ENCODE measurements at places on chromosomes 12 and 14.
A peak's percentile ranks its signal among the peaks of the same experiment; 100 is the strongest.

DNA sequence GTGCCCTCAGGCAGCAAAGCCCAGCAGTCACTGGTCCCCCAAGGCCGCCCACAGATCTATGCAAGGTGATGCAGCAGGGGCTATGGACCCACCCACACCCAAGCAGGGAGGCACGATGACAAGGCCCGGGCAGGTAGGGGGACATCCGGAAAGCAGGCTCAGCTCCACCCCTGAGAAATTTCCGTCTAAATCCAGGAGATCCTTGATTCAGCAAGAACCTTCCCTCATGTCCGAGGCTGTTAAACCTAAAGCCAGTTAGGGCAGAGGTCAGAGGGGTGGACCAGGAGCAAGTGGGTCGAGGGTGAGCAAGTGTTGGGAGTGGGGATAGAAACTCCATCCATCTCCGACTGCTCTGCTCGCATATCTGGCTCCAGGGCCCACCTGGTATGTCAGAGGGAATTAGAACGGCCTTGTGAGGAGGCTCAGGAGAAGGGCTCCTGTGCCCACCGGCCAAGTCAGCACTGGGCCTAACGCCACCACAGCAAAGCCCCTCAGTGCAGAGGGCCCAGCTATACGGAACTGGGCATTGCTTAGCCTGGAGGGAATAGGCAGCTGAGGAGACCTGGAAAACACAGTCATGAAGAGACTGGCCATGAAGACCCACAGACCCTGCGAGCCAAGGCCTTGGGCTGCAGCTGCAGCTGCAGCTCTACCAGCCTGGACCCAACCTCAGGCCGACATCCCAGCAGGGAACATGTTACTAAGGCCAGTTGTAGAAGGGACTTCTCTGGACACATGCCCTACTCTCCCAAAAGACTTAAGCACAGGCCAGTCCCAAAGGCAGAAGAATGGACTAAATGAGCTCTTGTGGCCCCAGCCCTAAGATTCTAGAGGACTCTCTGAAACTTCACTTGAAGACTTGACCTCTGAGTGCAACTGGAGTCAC, 34.3 kb downstream of the DAD1 start:
- DNase-seq: no peak
- H3K36me3 ChIP-seq: no peaks in the 10 kb centered on the region
- H3K4me1 ChIP-seq: peaks cover 10% of the 10 kb centered on the region
- no peak overlapping the region for H3K27ac ChIP-seq
- peaks cover 8% of the 10 kb centered on the region for H3K27me3 ChIP-seq
- no peak overlapping the region for H3K4me3 ChIP-seq

- no peak overlapping the region for H3K27ac ChIP-seq
- H3K4me1 ChIP-seq: no peaks in the 10 kb centered on the region
- H3K27me3 ChIP-seq: peaks cover 10% of the 10 kb centered on the region
- no peak for DNase-seq
- H3K36me3 ChIP-seq: no peaks in the 10 kb centered on the region
These were observed 51.0 kb upstream of the NCOR2 start for GRCh38 chr12:124618291-124618902.

- H3K36me3 ChIP-seq: no peaks in the 10 kb centered on the region
- peak overlapping the region; percentile 95 for H3K27ac ChIP-seq
- H3K4me3 ChIP-seq: peak overlapping the region; percentile 91
- peaks cover 34% of the 10 kb centered on the region for H3K27me3 ChIP-seq
These were observed 824 bp upstream of the TARBP2 start for GRCh38 chr12:53500142-53500775.

GRCh38 chr14:61351477-61351876, 30.1 kb downstream of the PRKCH start:
- H3K27ac ChIP-seq: no peak overlapping the region
- H3K27me3 ChIP-seq: peaks cover 5% of the 10 kb centered on the region
- H3K36me3 ChIP-seq: no peaks in the 10 kb centered on the region
- DNase-seq: no peak
- peaks cover 2% of the 10 kb centered on the region for H3K4me1 ChIP-seq

DNA sequence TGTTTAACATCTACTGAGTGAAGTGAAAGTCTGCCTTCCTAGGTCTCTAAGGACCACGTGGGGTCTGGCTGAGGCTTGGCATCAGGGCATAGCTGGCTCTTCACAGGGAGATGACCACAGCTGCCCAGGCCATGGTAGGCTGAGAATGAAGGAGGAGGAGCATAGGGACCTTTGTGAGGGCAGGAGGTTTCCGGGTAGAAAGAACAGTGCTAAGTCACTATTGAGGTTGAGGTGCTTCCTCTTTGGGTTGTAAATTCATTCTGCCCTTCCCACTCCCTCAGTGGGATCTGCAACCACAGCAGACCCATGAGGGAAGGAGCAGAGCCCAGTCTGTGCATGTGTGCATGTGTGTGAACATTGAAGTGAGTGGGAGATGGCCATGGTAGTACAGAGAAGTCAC, 909.6 kb downstream of the VRK1 start:
- H3K27ac ChIP-seq: no peak overlapping the region
- DNase-seq: no peak
- no peaks in the 10 kb centered on the region for H3K4me1 ChIP-seq
- H3K4me3 ChIP-seq: no peak overlapping the region

DNA sequence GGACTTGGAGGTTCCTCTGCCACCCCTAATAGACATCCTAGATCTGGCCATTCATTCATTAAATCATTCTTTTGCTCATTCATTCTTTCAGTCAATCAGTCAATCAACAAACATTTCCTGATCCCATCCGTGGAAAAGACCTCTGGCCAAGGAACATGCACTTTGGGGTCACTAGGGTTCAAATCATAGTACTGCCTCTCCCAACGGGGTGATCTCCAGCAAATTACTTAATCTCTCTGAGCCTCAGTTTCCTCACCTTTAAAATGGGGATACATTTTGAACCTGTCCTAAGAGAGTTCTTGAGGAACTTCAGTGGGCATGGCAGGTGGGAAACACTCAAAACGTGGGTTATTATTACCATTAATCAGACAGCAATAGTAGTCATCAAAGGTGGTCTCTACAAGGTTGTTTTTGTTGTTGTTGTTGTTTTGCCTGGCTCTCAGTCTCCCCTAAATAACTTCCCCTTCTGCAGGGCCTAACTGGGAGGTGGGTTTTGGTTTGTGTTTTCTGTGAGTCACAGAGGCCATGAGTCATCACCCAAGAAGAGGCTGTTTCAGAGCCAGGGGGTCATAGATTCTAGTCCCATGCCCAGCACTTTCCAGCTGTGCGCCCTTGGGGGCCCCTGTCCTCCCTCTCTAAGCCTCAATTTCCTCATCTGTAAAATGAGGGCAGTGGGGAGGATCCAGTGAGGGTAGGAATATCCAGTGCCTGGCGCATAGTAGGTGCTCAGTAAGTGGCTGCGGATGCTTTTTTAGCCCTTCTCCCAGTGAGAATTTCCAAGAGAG, 16.9 kb upstream of the FAM222A start:
- H3K36me3 ChIP-seq: no peaks in the 10 kb centered on the region
- H3K4me1 ChIP-seq: peaks cover 10% of the 10 kb centered on the region
- H3K4me3 ChIP-seq: no peak overlapping the region
- peaks cover 3% of the 10 kb centered on the region for H3K27me3 ChIP-seq

DNA sequence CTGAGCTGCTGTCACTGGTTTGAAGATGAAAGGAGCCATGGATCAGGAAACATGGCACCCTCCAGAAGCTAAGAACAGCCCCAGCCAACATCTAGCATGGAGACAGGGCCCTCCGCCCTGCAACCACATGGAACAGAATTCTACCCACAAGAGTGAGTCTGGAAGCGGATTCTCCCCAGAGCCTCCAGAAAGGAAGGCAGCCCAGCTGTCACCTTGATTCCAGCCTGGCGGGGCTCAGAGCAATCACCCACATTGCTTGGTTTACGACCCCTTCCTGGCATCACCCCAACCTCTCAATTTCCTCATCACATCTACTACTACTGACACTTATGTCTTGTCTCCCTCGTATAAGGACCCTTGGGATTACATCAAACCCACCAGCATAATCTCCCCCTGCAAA, 38.5 kb downstream of the OAS2 start:
- H3K4me1 ChIP-seq: no peaks in the 10 kb centered on the region
- H3K4me3 ChIP-seq: no peak overlapping the region
- no peak for DNase-seq
- no peak overlapping the region for H3K27ac ChIP-seq
- peaks cover 6% of the 10 kb centered on the region for H3K36me3 ChIP-seq

GRCh38 chr14:92973261-92973797, 50.4 kb downstream of the CHGA start:
- peaks cover 13% of the 10 kb centered on the region for H3K27me3 ChIP-seq
- H3K4me1 ChIP-seq: peaks cover 22% of the 10 kb centered on the region
- peaks cover 15% of the 10 kb centered on the region for H3K36me3 ChIP-seq
- peak overlapping the region; percentile 15 for H3K27ac ChIP-seq

DNA sequence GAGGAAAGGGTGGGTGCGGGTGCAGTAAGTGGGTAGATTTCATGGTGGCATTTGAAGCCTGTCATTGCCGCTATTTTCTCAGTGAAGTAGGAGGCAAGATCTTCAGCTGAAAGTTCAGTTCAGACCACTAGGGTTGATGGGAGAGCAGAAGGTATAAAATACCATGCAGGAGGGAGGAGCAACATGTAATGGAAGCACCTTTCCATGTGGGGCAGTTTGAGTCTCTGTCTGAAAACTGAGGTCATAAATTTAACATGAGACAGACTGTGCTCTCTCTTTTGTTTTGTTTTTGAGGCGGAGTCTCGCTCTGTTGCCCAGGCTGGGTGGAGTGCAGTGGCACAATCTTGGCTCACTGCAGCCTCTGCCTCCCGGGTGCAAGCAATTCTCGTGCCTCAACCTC, 22.7 kb downstream of the LRRC74A start:
- no peaks in the 10 kb centered on the region for H3K4me1 ChIP-seq
- no peaks in the 10 kb centered on the region for H3K27me3 ChIP-seq
- DNase-seq: no peak
- no peaks in the 10 kb centered on the region for H3K36me3 ChIP-seq

- H3K36me3 ChIP-seq: no peaks in the 10 kb centered on the region
- DNase-seq: no peak
- no peak overlapping the region for H3K27ac ChIP-seq
These were observed 239.7 kb downstream of the SLC41A2 start for GRCh38 chr12:104718304-104718929.

DNA sequence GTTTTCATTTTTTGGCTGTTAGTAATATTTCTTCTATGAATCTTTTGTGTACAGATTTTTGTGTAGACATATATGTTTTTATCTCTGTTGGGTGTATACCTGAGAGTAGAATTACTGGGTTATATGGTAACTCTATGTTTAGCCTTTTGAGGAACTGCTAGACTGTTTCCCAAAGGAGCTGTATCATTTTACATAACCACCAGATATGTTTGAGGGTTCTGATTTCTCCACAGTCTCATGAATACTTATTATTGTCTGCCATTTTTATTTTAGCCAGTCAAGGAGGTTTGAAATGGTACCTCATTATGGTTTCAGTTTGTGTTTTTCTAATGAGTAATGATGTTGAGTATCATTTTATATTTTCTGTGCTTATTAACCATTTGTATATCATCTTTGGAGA, 1.9 kb downstream of the PCNX4 start:
- peak overlapping the region; percentile 95 for H3K27ac ChIP-seq
- peaks cover 8% of the 10 kb centered on the region for H3K27me3 ChIP-seq
- peak overlapping the region; percentile 98 for H3K4me3 ChIP-seq
- peaks cover 12% of the 10 kb centered on the region for H3K36me3 ChIP-seq

GRCh38 chr12:48165089-48165981, 8.0 kb upstream of the ASB8 start:
- peaks cover 2% of the 10 kb centered on the region for H3K27me3 ChIP-seq
- no peaks in the 10 kb centered on the region for H3K36me3 ChIP-seq
- H3K4me3 ChIP-seq: no peak overlapping the region
- H3K27ac ChIP-seq: no peak overlapping the region

DNA sequence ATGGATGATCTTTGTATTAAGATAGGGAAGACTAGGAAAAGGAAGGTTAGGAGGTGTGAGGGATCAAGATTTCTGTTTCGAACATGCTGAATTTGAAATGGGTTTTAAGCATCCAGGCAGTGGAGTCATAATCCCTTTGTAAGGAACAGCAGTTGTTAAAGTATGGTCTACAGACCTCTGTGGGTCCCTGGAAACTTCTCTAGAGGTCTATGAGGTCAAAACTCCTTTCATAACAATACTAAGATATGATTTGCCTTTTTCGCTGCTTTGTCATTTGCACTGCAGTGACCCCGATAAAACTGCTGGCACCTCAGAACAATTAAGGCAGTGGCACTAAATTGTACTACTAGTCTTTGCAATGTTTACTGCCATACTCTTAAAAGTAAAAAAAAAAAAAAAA, 1.5 kb downstream of the RAD51AP1 start:
- H3K36me3 ChIP-seq: no peaks in the 10 kb centered on the region
- no peak overlapping the region for H3K27ac ChIP-seq
- DNase-seq: no peak
- no peaks in the 10 kb centered on the region for H3K27me3 ChIP-seq

DNA sequence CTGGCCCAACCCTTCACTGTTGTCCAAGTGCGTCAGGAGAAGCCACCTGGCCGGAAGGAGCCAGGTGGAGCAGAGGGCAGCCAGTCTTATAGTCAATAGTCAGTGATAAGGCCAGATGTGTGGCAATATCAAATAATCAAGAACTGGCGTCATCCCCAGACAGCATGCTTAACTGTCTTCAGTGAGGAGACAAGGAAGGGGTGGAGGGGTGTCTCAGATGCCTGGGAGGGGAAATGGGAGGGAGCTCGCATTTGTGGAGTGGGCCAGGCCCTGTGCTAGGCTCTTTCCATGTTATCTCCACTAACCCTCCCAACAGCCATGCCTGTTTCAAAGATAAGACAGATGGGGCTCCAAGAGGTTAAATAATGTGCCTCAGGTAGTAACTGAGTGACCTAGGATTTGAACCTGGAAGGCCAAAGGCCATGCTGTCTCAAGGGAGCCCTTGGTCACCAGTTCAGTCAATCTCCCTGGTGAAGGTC, 48.9 kb upstream of the FOS start:
- no peak overlapping the region for H3K4me3 ChIP-seq
- H3K27ac ChIP-seq: no peak overlapping the region
- no peak for DNase-seq
- H3K27me3 ChIP-seq: peaks cover 4% of the 10 kb centered on the region
- peaks cover 3% of the 10 kb centered on the region for H3K36me3 ChIP-seq

DNA sequence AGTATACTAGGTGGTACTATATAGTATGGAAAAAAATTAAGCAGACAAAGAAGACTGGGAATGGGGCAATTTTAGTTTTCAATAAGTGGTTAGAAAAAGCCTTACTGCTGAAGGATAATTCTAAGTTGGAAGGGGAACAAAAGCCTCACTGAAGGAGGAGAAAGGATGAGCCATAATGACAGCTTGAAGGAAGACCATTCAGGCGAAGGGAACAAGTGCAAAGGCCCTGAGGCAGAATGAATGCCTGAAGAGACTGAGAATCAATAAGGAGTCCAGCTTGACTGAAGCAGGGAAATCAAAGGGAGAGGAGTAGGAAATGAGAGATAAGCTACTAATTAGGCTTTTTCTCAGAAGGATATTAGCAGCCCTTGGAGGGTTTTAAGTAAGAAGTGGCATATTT, 28.5 kb downstream of the PPP1R13B start:
- peaks cover 3% of the 10 kb centered on the region for H3K27me3 ChIP-seq
- peak overlapping the region; percentile 44 for H3K4me3 ChIP-seq
- peak overlapping the region; percentile 4 for H3K27ac ChIP-seq

DNA sequence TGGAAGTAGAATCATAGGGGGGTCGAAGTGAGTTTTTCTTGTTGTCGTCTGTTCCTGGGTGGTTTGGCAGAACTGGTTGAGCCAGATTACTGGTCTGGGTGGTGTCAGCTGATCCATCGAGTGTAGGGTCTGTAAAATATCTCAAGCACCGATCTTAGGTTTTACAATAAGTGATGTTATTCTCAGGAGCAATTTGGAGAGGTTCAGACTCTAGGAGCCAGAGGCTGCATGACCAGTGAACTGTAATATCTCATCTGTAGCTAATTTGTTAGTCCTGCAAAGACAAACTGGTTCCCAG, 9.7 kb upstream of the SERPINA1 start:
- no peaks in the 10 kb centered on the region for H3K36me3 ChIP-seq
- H3K4me3 ChIP-seq: no peak overlapping the region
- H3K27me3 ChIP-seq: no peaks in the 10 kb centered on the region
